ENCODE measurements at places on chromosomes 1 and 21.

- peak; percentile 100 for DNase-seq
Measured at GRCh38 chr1:11908095-11908675, 18.0 kb downstream of the KIAA2013 start.

- no peak for DNase-seq
Measured at GRCh38 chr1:6191968-6192367, 7.4 kb downstream of the RPL22 start.

GRCh38 chr1:158527190-158527815, 26.9 kb downstream of the OR6Y1 start:
- peak; percentile 58 for DNase-seq

DNA sequence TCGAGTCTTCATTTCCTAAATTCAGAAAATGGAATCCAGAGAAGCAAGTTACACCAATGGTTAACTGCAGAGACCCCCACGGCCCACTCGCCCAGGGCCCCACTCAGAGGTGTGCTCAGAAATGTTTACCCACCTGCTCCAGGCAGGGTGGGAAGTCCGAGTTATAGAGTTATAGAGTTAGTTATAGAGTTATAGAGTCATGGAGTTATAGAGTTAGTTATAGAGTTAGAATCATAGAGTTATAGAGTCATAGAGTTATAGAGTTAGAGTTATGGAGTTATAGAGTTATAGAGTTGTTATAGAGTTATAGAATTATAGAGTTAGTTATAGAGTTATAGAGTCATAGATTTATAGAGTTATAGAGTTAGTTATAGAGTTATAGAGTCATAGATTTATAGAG, 31.7 kb downstream of the UBASH3A start:
- no peak for DNase-seq

- no peak for DNase-seq
Measured at GRCh38 chr1:201332021-201332420, 45.5 kb downstream of the TNNT2 start.

DNA sequence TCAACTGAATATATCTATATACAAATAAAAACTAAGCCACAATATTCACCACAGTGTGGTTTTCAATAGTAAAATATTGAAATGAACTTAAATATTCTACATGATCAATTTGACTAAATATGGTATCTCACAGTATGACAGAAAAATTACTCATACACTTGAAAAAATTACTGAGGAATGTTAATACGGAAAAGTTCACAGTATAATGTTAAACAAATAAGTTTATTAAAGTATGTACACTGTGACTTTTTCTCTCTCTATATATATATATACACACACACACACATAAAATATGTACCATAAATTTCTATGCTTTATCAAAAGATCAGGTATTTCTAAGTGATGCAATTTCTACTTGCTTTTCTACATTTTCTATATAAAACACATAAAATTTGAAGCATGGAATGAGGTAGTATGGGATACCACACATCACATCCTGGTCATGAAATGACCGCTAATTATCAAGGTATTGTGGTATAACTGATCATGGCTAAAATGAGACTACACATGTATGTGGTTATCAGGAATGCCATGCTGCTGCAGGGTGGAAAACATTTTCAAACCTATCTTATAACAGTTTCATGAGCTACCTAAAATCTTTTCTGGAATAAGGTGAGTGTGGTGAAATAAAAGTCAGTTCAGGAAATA, 102.3 kb downstream of the CDC42BPA start:
- DNase-seq, result no peak

DNA sequence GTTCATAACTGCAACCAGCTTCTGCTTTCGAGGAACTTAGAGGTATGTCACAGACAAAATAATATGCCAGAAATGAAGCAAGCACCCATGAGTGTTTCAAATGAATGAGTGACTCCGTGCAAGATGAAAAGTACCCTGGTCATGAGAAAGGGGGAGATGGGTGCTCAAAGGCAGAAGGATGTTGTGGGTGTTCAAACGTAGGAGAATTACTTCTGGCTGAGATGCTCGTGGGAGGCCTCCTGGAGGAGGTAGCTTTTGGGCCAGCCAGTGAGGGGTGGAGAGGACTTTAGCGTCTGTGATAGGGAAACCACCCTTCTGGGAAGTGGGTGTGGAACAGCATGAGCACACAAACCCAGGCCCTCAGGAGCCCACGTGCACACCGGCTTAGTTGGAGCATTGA, 113.8 kb downstream of the SYF2 start:
- no peak for DNase-seq

DNA sequence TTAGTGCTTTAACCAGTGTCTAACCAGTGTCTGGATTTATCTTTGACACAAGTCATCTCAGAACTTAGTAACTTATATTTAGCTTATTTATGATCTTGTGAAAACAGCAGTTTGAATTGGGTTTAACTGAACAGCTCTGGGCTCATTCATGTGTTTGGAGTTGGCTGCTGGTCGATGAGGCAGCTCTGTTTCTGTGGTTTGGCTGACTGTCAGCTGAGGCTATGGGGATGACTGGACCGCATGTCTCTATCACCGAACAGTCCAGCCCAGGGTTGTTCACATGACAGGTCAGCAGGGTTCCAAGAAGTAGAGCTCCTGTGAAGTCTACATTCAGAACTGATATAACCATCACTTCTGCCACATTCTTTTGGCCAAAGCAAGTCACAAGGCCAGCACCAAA, 29.1 kb upstream of the C21orf91 start:
- DNase-seq, result no peak

GRCh38 chr21:24910591-24910990, 696.7 kb downstream of the MRPL39 start:
- DNase-seq, result no peak

- no peak for DNase-seq
Measured at GRCh38 chr1:51302746-51303145, 27.6 kb downstream of the TTC39A start.

- DNase-seq, result peak; percentile 93
Measured at GRCh38 chr1:113978863-113979702, at the start of gene OLFML3. OLFML3 (plus strand) TSS chr1:113979474; CDS start chr1:113979517, 43 bp downstream.

GRCh38 chr1:162351246-162351842, 25.3 kb downstream of the SPATA46 start:
- DNase-seq, result no peak

GRCh38 chr21:29649406-29649814, 290.4 kb downstream of the GRIK1 start:
- DNase-seq, result peak; percentile 84

DNA sequence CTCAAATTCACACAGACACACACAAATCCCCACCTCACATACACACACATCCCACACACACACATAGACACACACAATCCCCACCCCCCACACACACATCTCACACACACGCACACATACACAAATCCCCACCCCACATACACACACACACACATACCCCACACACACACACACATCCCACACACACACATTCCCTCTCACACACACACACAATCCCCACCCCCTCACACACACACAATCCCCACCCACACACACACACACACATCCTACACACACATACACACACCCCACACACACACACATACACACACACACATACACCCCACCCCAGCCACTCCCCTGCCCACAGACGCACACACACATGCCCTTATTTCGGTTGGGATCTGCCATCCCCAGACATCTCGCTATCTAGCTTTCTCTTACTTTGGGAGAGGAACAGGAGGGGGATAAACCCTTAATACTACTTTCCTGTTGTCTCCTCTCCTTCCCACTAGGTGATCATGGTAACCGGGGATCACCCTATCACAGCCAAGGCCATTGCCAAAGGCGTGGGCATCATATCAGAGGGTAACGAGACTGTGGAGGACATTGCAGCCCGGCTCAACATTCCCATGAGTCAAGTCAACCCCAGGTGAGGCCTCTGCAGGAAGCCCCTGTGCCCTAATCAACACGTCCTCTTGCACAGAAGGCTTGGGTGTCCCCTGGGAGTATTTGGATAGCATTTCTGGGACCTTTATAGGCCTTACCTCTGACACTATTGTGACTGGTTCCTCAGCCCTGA, 17.2 kb upstream of the ATP1A4 start:
- no peak for DNase-seq

DNA sequence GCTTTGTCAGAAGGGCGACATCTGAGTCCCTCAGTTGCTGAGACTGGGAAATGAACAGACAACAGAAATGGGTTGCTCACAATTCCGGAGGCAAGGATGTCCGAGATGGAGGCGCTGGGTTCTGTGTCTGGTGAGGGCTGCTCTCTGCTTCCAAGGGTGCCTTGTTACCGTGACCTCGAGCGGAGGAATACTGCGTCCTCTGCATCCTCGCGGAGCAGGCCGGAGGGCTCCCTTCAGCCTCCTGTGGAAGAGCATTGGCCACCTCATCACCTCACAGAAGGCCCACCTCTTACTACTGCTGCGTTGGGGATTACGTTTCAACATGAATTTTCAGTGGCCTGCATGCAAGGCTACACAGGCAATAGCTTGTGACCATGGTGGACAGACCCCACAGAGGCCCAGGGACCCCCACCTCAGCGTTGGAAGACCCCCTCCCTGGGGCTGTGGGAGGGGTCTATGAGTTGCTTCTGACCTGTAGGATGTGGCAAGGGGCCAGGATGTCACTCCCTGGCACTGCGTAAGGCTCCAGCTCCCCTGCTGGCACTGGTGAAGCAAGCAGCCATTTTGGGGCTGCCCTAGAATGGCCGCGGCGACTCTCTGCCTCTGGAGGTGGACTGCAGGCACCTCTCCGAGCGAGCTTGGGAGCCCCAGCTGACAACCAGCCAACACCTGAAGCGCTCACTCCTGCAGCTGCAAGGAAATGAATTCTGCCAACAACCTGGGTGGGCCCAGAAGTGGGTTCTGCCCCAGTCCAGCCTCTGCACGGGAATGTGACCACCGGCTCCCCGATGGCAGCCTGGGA, 36.3 kb upstream of the COL6A1 start:
- DNase-seq, result no peak

- no peak for DNase-seq
Measured at GRCh38 chr1:105427543-105427942, 1628.9 kb upstream of the PRMT6 start.

GRCh38 chr1:57468641-57469523, 45.0 kb upstream of the DAB1 start:
- no peak for DNase-seq

- no peak for DNase-seq
Measured at GRCh38 chr1:55813618-55814017, 598.5 kb upstream of the USP24 start.

DNA sequence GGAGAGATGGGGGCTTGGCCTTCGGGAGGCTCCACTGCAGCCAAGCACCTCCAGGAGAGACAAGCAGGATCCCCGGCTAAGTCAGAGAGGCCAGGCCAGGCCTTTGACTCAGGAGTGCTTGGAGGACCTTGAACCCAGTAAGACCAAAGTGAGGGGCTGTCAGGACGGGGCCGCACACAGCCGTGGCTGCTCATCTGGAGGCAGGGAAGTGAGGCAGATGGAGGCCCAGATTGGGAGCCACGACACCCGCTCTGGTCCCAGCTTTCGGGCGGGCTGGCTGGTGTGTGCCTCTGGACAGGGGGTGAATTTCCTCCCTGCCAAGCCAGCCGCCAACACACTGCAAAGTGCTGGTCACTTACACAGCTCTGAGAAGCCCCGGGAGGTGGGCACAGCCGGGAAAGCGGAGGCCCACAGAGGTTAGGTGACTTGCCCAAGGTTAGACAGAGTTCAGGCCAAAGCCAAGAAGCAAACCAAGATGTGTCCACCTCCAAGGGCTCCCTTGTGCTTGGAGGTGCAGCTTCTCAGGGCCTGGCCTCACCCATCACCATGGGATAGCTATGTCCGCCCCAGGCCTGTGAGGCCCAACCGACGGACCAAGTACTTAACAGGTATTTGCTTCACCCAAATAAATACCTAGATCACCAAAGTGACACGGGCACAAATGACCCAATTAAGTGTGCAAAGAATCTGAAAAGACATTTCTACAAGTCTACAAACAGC, 58.3 kb downstream of the CHD5 start:
- no peak for DNase-seq

DNA sequence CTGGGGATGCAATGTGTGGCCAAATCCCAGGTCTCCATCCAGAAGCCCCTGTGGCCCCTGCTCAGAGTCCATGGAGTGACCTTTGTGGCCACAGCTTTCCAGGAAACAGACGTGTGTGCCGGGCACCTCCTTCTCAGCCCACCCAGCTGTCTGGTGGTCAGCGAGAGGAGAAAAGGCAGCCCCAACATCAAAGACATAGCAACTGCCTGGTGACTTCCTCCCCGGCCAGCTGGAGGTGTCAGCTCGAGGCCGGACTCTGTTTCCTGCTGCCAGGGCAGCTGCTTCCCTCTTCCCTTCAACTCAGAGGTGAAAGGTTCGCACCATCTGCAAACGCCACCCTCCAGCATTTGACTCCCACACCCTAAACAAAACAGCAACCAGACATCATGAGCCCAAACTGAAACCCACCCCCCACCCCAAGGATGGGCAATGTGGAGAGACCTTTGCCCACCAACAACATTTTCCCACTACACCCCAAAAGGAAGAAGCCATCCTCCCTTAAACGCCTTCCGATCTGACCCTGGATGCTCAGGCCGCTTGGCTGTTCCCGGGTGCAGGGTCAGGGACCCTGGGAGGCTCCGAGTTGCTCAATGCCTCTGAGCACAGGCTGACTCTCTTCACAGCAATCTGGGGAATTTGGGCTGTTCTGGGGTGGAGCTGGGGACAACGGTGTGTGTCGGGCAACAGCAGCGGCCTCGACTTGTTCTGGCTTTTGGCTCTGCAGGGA, 162.3 kb downstream of the PSMG1 start:
- no peak for DNase-seq

GRCh38 chr1:70874818-70875217, 172.8 kb downstream of the PTGER3 start:
- DNase-seq, result no peak

DNA sequence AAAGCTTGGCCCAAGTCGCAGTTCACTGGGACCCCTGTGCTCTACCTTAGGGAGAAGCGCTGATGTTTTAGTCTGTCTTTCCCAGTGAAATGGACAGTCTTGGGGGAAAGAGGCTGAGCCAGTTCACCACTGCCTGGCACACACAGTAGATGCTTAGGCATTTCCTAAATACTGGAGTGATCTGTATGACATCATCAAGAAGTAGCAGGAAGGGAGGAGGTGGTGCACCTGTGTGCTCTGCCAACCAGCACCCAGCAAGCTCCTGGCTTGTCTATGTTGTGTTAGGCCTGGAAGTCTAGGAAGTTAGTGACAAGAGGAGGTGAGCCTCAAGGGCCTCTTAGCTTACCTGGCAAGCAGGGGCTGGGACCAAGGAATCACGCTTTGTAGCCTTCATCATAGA, 158.2 kb upstream of the NFIA start:
- DNase-seq, result no peak

DNA sequence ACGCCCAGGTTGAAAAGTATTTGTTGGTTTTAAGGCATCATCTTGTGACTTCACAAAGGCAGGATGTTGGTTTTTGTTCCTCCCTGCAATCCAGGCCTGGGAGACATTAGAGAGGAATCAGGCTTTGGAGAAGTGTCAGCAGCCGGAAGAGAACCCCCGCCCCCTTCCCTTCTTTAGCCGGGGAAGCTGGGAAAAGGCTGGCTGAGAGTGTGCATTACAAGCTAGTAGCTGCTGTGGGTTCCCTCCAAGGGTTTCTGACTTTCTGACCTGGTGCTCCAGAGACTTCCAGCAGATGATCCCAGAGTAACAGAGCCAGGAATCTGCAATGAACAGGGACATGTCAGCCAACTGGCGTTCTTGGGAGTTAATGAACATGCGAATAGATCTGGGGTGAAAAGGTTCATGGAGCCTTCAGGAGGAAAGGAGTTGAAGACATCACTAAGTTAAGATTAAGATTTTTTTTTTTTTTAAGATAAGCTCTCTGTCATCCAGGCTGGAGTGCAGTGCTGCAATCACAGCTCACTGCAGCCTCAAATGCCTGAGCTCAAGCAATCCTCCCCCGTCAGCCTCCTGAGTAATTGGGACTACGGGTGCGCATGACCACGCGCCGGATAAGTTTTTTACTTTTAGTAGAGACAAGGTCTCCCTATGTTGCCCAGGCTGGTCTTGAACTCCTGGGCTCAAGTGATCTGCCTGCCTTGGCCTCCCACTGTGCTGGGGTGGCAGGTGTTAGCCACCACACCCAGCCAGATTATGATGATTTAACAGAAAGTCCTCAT, 7.5 kb downstream of the DISP3 start:
- peak; percentile 49 for DNase-seq

All from NCI-H82 (cell line).